Myocyte (in vitro differentiated cells): ENCODE measurements at places on chromosomes 4 and X. TPM values are rescaled to one million over a fixed set of nuclear protein-coding genes. Genes with fewer than 3 reads are reported as not detected.

SPACA5 gene
- not detected in 2 replicates for total RNA-seq

CSN1S1 gene
- total RNA-seq: not detected in 2 replicates

UPF3B gene
- total RNA-seq: 1.7 and 2.6 TPM in 2 replicates

SOWAHD gene
- total RNA-seq: 0.31 TPM in 1 of 2 replicates, not detected in the other

SMIM10L2A gene
- 0.08 and 0.26 TPM in 2 replicates for total RNA-seq

DLG3 gene
- 1.0 and 1.2 TPM in 2 replicates for total RNA-seq

FDCSP gene
- total RNA-seq: not detected in 2 replicates

TBX22 gene
- not detected in 2 replicates for total RNA-seq

TCEAL8 gene
- 119 and 141 TPM in 2 replicates for total RNA-seq

GUCY1A1 gene
- not detected in 2 replicates for total RNA-seq

PPM1K gene
- total RNA-seq: 45.9 and 49.2 TPM in 2 replicates

SATL1 gene
- not detected in 2 replicates for total RNA-seq

C4orf36 gene
- 0.21 TPM in 1 of 2 replicates, not detected in the other for total RNA-seq

ASB11 gene
- total RNA-seq: 0.52 and 5.8 TPM in 2 replicates

PDZD4 gene
- total RNA-seq: 0.47 and 1.4 TPM in 2 replicates
